CD4-positive, CD25-positive, alpha-beta regulatory T cell (primary cell): ENCODE measurements at places on chromosomes 4 and X.

DNA sequence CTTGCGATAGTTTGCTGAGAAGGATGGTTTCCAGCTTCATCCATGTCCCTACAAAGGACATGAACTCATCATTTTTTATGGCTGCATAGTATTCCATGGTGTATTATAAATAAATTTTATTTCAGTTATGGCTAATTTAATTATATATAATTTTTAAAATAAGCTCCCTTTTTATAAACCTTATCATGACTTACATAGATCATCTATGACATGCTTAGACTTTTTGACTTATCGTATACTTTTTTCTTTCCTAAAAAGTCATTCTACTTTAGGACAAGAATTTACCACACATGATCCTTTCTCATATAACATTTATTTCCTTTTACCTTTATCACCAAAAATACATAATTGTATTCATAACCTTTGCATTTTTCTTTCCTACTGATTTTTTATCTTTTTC is 376.5 kb downstream of the CCSER1 start:
- DNase-seq = no peak

GRCh38 chr4:589219-589963 is 13.3 kb upstream of the TMEM271 start:
- no peak for DNase-seq

DNA sequence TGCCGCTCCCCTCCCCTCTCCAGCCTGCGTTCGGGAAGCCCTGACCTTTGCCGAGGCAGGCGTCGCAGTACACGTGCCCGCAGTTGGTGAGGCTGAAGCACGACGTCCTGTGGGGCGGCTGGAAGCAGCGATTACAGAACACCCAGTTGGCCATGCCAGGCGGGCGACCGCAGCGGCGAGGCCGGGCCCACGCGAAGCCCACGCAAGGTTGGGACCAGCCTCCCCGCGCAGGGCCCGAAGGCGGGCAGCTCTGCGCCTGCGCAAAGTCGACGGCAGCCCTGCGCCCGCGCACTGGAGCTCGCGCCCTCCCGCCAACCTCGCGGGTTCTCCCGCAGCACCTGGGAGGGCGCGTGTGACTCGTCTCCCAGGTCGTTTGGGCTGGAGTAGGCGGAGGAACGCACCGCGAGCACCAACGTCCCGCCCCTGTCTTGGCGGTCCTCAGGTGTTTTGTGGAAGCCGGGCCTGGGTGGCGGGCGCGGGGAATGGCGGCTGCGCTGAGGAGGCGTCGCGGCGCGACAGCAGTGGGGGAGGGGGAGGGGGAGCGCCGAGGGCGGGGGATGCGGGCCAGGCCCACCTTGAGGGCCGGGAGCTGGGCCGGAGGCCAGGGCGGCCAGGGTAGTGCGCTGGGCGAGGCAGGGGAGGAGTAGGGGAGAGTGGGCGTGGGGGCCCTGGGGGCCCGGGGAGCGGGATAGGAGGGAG is at the start of gene RNF212:
TSS of gene RNF212 (minus strand) at position 254 of the 699 bp plus-strand sequence. CDS start at position 154, 100 bp downstream.
- DNase-seq = peak; percentile 33

DNA sequence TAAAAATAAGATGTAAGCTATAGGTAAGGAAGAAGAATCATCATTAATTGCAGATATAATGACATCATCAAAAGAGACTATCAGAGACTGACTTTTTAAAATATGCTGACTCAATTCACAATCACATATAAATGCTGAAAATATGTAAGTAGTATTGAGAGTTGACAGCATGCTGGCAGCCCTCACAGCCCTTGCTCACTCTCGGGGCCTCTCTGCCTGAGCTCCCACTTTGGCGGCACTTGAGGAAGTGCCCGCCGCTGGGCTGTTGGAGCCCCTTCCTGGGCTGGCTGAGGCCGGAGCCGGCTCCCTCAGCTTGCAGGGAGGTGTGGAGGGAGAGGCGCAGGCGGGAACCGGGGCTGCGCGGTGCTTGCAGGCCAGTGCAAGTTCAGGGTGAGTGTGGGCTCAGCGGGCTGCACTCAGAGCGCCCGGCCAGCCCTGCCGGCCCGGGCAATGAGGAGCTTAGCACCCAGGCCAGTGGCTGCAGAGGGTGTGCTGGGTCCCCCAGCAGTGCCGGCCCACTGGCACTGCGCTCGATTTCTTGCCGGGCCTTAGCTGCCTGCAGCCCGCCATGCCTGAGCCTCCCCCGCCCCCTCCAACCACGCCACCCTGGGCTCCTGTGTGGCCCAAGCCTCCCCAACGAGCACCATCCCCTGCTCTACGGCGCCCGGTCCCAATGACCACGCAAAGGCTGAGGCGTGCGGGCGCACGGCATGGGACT is 68.9 kb downstream of the RAB28 start:
- no peak for DNase-seq

DNA sequence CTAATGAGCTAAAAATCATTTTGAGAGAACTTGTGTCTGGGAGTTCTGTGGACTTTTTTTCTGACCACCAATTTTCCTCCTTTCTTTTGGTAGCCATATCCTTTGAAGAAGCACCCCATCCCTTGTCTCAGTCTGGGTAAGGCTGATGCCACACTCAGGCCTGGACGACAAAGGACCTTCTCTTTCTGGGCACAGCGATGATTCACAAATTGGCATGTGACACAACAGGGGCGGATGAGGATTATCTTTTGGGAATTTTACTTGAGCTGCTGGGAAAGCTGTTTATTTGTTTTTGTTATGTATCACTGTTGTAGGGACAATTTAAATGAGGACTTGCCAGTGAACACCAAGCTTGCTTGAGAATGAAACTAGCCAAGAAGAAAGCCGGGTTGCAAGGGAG is 233.4 kb upstream of the HAND2 start:
- DNase-seq = no peak

DNA sequence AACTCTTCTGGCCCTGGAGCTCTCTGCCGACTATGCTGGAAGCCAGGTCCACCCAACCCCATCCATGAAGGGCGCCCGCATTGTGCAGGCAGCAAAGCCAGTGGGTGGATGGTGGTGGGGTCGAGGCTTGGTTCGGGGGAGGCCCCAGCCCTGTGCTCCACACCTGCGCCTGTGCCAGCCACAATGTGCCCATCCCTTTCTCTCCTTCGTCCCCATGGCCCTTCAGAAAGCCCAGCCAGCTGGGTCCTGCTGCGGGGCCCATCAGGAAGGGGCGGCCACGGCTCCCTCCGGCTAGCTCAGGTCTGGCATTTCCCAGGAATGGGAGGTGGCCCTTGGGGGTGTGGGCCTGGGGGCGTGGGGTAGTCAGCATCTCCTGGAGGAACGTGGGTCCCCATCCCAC is 91.6 kb downstream of the HMX1 start:
- DNase-seq = no peak

GRCh38 chr4:159006202-159006601 is 96.7 kb upstream of the RAPGEF2 start:
- no peak for DNase-seq

- no peak for DNase-seq
These were observed 57.9 kb downstream of the CFAP299 start for GRCh38 chr4:80393246-80393969.

GRCh38 chrX:132631579-132632232 is 142.9 kb upstream of the MBNL3 start:
- peak; percentile 31 for DNase-seq

DNA sequence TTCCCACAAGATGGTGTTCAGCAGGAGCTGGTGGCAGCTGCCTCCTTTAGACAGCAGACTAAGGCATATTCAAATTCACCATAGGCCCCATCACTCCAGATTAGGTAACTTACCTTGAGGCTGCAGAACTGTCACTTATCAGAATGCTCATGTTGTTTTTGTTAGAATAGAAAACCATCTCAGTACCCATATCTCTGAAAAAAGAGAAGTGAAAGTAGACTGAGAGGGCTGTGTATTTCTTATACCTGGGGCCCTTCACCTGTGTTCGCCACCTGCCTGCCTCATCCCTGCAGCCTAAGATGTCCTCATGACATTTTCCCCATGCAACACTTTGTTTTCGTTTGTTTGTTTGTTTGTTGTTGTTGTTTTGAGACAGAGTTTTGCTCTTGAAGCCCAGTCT is 32.9 kb upstream of the SPRY1 start:
- DNase-seq = no peak

DNA sequence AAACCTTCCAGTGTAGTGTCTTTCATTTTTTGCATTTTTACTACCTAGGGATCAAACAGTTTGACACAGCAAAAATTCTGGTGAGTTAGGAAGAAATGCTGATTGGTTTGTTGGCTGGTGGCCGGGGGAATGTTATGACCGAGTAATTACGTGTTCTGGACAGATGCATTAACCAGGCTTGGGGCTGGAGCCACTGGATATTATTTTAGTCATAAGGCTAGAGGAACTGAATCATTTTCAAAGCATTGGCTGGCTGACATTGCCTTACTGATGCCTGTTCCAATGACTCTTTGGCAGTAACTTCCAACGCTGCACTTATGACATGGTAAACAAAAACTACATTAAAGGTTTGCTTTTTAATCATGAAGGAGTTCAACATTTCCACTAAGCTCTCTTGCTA is 84.6 kb downstream of the FBXO8 start:
- DNase-seq = no peak

- no peak for DNase-seq
These were observed 30.1 kb upstream of the TMEM154 start for GRCh38 chr4:152709675-152710438.

- DNase-seq = no peak
These were observed 30.1 kb downstream of the NSG1 start for GRCh38 chr4:4416981-4417380.
